ENCODE measurements at places on chromosomes 2 and 18.
A peak's percentile ranks its signal among the peaks of the same experiment; 100 is the strongest.

- no peak for DNase-seq
These were observed 859.5 kb upstream of the SOX11 start for GRCh38 chr2:4832642-4833041.

DNA sequence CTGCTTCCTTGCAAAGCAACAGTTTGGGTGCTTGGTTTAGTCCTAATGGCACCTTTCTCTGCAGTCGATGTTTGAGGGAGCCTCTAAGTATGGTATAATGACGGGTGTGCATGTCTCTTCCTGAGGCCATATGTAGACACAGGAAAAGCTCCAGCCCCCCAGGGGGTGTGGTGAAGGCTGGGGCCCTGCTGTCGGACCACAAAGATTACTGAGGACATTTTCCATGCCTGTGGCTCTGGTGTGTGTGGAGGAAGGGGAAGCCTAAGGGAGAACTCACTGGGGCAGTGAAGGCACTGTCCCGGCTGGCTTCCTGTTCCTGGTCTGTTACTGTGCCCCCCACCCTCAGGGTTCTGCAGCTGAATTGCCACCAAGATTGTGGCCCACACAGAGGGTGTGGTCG, 187.1 kb downstream of the FHOD3 start:
- DNase-seq: no peak

DNA sequence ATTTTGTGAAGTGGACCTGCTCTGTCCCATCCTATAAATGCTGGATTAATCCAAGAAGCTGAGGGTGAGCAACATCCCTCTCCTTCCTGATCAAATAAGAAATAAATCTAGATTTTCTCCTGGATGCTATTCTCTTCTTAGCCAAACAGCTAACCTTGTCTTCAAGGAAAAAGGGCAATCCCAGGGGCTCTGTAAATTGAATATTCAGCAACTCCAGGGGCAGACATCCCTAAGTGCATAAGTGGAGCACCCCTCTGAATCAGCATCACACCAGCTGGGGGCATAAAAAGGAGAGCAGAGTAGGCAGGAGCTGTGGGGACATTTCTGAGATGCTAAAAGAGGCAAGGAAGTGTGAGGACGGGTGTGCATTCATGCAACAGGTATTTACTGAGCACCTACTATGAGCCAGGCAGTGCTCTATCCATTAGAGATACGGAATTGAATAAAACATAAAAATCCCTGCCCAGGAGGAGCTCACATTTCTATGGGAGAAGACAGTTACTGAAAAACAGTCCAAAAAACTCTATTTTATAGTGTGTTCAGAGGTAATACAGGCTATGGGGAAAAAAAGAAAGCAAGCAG, 2.8 kb upstream of the STEAP3 start:
- no peak for DNase-seq

DNA sequence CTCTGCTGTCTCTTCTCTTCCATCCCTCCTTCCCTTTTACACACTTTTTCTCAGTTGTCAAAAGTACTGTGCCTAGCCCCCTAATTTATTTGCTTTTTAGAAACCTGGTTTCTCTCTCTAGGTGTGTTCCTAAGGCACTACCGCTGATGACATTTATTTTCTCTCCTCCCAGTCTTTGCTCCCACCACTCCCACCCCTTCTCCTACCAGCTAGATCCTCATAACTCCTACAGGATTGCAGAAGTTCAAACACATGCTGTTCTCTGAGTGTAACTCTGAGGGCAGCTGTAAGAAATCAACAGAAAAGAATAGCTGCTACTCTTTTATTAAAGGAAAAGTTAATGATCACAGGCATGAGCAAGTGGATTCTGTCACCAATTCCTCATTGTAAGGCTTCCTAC, 22.3 kb upstream of the LRRTM1 start:
- DNase-seq: no peak

DNA sequence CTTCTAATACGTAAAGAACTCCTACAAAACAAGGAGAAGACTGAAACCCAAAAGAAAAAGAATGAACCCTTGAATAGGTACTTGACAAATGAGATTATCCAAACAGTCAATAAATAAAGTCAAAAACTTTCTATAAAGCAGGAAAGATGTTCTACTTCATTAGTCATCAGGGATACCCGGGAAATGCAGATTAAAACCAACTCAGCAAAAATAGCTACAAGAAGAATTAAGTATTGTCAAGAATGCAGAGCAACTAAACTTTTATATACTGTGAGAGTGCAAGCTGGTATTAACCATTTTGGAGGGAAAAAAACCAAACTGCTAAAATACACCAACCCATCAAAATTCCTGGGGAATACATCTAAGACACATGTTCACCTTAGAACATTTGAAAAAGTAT, 10.4 kb downstream of the TXNL1 start:
- no peak for DNase-seq

DNA sequence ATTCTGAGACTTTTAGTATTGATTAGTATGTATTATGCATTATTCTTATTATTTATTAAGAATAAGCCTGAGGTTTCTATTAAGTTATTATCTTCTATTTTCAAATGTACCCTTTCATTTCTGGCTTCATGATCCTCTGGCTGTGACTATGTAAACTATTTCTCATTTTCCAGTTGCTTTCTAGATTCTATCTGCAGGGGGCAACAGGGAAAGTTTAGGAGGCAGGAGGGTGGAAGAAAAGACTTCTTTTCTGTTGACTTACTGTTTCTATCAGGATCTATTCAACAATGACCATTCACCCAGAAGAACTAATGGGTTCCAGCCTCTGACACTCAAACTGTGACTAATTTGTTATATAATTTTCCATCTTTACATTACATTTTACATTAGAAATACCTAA, 653.4 kb upstream of the FSHR start:
- DNase-seq: no peak

DNA sequence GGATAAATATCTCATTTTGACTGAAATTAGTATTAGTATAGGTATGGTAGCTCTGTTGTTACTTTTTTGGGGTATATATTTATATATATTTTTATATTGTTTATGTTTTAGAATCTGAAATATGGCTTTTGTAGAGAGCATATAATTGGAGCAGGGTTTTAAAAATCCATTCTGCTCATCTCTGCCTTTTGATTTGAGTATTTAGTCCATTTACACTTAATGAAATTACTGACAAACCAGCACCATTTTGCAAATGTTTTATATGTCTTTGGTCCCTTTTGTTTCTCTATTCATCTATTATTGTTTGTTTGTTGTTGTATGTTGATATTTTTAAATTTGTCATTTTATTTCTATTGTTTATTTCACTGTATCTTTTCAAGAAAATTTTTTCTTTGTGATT, 30.7 kb downstream of the PTPN4 start:
- DNase-seq: no peak

GRCh38 chr2:12050396-12050795, 304.0 kb downstream of the LPIN1 start:
- no peak for DNase-seq

GRCh38 chr18:6731222-6731596, 1.7 kb downstream of the ARHGAP28 start:
- DNase-seq: no peak

- no peak for DNase-seq
These were observed 11.7 kb upstream of the ACYP2 start for GRCh38 chr2:54103454-54104314.

- DNase-seq: no peak
These were observed 53.4 kb downstream of the WIPF1 start for GRCh38 chr2:174544156-174544555.

DNA sequence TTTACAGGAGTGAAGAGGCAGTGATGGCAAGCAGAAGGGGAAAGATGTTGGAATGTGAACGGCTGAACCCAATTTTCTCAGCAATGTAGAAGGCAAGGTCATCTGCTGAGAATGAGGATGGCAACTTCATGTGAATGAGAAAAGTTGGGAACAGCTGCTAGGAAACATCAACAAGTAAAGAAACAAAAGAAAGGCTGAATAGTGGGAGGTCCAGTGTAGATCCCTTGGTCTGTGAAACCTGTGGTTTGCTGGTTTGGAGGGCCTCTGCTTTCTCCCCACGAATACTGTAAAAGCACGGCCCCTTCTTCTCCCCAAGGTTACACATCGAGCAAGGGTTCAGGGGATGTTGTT, 27.4 kb downstream of the MARCHF4 start:
- no peak for DNase-seq

DNA sequence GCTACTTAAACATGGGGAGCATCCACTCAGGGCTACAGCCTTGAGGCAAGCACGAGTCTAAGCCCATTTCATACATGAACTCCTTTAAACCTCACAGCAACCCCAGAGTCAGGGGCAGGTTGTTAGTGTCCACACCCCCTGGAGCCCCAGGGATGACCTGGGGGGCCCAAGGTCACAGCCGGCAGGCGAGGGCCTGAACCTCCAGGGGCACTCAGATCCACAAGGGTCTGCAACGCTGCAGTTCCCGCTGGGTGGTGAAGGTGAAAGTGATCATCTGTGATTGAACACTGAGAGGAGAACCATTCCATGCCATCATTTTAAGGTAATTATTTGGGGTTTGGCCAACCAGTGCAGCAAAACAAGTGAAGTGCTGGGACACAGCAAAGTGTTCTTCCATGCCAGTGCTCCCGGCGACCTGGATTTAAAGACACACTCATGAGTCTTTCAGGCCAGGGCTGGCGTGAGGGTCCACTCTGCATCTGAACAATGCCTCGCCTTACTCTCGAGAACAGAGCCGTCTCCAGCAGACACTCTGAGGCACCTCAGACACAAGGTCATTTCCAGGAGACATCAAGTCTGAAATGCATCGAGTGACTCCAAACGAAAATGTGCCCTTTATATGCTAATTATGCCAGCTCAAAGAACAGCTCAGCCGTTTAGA, 61.6 kb upstream of the SNTG2 start:
- DNase-seq: no peak

- no peak for DNase-seq
These were observed 143.6 kb downstream of the OSR1 start for GRCh38 chr2:19214682-19215391.

GRCh38 chr2:74916394-74916793, 42.0 kb upstream of the POLE4 start:
- DNase-seq: no peak

DNA sequence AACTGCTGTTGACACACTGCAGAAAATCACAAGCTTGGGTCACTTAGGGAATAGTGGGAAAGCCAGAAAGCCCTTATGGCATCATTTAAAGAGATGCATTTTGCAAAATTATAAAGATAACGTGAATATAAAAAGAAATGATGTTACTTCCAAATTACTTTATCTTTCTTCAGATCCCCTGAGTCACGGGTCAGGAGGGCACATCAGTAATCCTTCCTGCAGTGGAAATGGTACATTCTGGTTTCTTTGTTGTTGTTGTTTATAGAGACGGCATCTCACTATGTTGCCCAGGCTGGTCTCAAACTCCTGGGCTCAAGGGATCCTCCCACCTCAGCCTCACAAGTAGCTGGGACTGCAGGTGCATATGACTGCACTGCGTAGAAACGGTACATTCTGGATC, 9.8 kb upstream of the EPG5 start:
- no peak for DNase-seq

DNA sequence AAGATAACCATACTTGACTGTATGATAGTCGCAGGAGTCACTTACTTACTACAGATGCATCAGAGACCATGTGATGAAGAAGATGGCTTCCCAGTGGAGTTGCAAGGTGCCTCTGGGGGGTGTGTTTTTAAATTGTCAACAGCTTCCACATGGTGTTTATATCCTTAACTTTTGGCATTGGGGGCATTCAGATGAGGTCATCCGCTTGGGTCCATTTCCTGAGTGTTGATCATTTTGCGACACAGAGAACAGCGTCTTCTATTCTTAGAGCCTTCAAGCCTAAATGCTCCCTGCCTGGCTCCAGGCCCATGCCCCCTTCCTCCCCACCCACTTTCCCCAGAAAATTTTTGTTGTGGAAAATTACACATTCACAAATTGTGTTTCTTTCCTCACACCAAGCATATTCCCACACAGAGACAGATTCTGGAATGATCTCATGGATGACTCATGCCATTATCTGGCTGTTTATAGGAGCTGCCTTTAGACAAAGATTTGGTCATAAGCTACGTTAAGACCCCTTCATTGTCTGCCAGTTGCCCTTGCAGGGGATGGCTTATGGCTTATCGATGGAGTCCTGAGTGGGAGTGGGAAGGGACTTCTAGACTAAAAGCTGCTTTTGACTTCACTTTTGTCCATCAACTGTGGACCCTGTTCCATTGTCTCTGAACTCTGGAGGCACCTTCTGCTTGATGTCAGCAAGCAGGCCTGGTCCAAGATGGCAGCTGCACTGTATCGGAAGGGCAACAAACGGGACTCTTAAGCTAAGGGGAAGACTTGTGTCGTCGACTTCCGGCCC, 91.8 kb downstream of the CABLES1 start:
- DNase-seq: no peak

GRCh38 chr2:230795856-230796255, 68.9 kb upstream of the ITM2C start:
- DNase-seq: no peak

DNA sequence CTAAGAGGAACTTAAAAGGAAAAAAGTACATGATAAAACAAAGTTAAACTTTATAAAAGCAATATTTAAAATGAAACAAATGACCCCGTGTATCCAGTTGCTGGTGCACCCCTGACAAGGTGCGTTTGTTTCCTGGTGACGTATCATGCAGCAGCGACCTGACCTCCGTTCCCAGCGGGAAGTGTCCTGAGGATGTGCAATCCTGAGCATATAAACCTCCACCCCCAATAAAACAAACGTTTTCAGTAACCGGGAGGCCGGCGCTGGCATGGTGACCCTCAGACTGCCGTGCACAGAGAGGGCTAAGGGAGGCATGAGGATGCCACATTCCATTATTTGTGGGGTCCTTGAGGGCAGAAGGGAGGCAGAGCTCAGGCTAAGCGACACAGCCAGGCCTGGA, 14.8 kb downstream of the SLC66A2 start:
- no peak for DNase-seq

DNA sequence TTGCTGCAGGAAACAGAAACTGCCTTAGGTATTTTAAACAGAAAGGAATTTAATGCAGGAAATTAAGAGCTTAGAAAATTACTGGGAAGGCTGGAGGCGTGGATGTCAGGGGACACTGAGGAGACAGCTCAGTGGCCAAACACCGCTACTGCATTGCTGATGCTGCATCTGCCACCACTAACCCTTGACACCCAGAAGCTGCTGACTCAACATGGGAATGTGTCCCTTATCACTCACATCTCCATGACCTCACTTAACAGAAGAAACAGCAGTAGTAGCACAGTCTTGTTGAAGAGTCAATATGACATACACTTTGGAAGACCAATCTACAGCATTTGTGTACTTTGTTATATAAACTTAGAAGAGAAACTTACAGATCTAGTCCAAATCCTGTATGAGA, 906.1 kb downstream of the SLC4A3 start:
- DNase-seq: peak; percentile 34

- no peak for DNase-seq
These were observed 39.8 kb downstream of the CCDC68 start for GRCh38 chr18:54919412-54919811.

DNA sequence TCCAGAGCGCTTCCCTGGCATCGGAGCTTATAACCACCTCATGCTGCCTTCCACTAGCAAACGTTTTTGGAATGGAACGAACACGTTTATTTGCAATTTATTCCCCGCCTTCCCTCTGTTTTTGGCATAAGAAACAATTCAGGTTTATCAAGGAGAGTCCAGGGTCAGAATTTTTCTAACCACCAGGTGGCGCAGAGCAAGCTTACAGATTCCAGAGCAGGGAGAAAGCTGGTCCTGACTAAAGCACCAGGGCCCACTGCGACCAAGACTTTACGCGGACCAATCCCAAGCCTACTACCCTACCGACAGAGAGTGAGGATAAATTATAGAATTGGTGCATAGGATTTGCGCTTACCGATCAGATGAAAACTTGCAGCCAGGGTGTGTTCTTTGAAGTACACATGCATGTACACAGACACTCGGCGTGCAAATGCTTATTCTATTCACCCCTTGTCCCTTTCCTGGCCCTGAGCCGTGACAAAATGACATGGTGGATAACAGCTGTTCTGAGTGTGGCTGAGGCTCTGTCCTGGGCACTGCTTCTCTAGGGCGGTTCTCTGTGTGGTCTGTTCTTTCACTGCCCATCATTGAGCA, 34.7 kb downstream of the NAPG start:
- DNase-seq: peak; percentile 59
